Substantia nigra (tissue), 51 donors: ENCODE measurements at places on chromosomes 3 and 15.

DNA sequence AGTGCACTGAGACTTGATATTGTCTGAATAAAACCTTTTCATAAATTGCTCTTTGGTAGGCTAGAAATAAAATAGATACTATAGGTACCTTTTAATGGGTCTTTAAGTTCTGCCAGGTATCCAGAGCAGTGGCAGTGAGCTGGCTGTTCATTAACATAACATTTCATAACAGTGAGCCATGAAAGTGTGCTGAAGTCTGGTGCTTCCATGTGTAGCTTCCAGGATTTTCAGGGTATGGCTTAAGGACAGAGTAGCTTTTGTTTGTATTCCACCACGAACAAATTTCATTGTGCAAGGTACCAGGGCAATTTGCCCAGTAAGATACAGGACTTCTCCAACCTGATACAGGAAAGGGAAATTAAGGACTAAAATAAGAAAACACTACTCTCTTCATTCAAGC, 124.7 kb upstream of the NANOGP8 start:
- no peak for DNase-seq

DNA sequence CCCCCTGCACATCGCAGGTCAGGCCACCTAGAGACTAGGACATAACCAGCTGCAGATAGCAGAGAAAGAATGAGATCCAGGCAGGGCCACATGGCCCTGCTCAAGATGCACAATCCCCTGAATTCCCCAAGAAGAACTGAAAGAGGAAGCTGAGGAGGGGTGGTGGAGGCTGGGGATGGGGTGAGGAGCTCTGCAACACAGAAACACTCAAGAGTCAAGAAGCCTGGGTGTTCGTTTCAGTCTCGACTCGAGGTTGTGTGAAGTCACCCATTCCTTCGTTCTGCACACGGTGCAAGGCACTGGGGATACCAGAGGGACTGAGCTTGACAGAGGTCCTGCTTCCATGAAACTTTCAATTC, 62.0 kb downstream of the TLE3 start:
- no peak for DNase-seq

DNA sequence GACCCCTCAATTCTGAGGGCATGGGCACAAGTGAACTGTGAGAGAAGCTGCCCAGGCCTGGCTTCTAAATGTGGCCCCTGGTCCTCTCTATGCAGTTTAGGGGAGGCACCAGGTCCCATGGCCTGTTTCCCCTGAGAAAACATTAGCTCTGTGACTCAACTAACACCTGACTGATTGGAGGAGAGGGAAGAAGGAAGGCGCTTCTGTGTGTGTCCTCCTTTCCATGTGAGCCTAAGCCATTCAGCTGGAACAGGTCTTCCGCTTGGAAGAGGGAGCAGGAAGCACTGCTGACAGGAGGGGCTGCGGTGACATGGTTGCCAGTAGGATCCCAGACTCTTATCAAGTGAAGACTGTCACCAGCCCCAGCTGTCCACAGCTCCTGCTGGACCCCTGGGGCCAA, 79.5 kb downstream of the MYLK start:
- no peak for DNase-seq

DNA sequence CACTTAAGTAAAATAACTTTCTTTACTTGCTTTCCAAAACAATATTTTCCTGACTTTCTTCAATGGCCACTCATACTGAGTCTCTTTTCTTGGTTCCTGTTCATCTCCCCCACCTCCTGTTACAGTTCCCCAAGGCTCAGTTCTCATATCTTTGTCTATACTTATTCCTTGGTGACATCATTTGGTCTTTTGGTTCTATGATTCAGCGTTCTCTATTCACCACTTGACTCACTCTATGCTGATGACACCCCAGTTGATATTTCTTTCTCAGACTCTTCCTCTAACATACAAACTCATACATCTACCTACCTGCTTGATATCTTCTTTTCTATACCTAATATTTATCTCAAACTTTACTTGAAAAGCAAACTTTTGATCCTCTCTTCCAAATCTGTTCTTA, 85.0 kb upstream of the P3H2 start:
- no peak for DNase-seq

DNA sequence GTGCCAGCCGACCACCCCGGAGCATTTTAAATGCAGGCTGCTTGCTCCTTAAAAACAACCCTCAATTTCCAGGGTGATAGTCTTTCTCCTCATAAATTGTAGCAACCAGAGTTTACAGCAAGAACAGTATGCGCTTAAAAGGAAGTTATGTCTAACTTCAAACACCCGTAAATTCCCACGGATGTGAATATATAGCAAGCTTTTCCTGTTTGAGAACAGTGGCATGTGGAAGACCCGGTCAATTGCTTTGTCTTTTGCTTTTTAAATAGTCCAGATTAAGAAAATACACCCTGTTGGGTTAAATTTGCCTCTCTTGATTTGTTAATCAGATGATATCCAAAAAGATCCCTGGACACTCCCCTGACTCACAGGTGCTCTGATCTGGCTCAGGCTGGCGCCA, 20.8 kb downstream of the MRPS25 start:
- DNase-seq = no peak

DNA sequence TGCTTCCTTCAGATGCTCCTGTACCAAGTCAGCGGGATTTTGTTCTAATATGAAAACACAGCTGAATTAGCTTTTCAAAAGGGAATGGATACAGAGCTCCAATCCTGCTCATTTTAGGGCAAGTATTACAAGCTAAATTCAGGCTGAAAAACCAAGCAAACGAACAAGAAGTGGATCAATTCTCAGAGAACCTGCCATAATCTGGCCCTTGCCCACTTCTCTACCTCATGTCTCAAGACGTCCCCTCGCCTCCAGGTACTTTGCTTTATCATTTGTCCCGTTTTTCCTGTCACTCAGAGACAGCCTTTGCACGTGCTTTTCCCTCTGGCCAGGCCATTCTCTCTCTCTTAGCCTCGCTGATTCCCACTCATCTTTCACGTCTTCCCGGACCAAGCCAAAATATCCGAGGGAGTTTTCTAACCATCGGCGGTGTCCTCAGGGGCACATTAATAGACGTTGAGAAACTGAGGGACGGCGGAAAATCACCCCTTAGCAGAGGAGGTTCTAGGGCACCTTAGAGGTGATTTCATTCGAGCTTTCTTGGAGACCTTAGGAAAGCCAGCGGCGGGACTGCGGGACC, 654 bp downstream of the SUSD5 start:
- DNase-seq = no peak

DNA sequence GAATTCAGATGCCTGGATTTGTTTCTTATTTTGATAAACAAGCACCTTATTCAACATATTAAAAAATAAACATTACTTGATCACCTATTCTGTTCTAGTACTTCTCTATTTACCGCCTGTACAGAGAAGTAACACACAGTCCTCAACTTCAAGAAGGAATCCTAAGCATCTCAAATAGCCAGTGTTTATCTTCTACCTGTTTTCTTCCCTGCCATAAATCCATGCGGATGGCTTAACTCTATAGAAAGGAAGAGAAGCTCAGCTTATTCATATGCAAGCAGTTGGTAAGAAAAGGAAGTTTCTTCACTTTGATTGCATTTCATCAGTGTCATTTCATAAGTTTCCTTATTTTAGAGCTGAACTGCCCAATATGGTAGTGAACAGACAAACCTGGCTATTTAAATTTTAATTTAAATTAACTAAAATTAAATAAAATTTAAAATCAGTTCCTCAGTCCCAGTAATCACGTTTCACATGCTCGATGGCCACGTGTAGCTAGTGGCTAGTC, 210.0 kb upstream of the PEX5L start:
- DNase-seq = no peak

DNA sequence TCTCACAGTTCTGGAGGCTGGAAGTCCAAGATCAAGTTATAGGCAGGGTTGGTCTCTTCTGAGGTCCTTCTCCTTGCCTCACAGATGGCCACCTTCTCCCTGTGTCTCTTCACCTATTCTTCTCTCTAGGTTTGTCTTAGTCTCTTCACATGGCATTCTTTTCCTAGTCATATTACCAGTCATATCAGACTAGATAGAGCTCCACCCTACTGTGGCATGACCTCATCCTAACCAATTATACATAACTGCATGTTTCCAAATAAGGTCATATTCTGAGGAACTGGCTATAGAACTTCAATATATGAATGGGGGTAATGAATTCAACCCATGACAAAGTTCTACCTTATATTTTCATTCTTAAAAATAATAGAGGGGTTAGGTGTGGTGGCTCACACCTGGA, 196.4 kb upstream of the UBE3A start:
- no peak for DNase-seq

DNA sequence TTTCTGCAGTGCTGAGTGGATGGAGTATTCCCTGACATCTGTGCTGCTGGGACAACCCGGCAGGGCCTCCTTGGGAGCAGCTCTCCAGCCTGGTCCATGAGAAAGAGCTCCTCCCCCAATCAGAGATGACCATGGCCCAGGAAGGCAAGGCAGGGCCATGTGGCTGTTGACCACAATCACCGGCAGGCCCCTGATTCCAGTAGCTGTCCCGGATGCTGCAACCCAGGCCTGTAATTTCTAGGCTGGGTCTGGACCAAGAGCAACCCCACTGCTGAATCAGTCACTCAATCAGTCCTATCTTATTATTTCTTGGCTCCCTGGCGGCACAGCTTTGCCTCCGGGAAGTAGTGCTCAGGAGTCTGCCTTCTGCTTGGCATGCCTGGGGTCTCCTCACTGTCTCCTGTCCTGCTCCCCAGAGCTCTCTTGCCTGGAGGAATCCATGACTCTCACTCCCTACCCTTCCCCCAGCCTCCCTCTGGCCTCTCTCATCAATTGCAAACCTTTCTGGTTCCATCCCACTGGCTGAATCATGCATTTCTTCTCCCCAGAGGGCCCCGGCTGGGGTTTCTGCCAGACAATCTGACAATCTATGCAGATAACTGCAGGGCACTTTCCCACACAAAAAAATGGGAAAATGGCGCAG, 32.6 kb upstream of the ITGA11 start:
- no peak for DNase-seq

DNA sequence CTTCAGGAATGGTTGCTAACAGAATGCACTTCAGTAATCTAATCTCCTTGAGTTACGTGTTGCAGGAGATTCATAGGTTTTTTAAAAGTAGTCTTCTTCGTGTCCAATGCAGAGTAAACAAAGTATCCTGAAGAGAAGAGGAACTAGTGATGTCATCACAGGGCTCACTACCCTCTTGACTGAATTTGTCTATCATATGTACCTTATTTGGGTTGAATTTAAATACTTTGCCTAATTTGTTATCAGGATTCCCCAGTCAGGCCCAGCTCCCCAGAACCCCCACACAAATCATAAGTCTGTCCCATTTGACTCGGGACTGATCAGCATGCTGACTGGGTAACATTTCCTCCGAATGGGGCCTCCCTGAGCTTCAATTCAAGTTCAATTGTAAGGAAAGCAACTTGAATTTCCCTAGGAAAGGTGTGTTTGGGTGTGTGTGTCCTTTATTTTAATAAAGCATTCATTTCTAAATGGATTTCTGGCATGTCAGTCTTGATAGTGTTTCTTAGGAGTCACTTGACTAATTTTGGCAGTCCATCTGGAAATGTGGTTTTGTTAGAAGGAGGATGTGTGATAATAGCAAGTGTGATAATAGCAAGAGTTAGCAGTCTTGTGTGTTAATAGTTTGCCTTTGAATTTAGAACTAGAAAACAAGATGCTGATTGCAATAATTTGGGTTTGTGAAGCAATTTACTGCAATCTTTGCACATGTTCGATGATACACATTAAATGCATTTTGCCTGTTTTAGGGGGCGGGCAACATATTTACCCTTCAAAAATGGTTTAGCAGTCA, 21.9 kb downstream of the OXNAD1 start:
- no peak for DNase-seq

- no peak for DNase-seq
Measured at GRCh38 chr3:37103103-37103808, 71.1 kb downstream of the LRRFIP2 start.

GRCh38 chr3:139280027-139280671, 63.7 kb upstream of the MRPS22 start:
- no peak for DNase-seq

DNA sequence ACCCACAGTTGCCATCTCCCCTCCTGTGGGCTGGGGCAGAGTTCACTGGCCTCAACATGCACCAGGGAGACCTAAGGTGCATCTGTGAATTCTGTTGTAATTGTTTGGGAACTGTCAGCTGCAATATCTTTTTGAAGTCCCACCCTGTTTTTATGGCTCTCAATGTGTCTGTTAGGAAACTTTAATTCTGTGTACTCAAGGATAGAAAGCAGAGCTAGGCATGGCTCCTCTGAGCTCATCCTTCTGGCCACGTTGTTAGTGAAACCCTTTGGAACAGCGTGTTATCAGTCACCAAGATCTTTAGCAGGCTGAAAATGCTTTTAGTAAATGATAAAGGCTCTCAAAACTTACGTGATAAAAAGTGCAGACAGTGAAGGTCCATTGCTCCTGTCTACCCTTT, 33.6 kb upstream of the MTMR10 start:
- no peak for DNase-seq

- no peak for DNase-seq
Measured at GRCh38 chr3:123491966-123492587, 43.2 kb upstream of the ADCY5 start.

DNA sequence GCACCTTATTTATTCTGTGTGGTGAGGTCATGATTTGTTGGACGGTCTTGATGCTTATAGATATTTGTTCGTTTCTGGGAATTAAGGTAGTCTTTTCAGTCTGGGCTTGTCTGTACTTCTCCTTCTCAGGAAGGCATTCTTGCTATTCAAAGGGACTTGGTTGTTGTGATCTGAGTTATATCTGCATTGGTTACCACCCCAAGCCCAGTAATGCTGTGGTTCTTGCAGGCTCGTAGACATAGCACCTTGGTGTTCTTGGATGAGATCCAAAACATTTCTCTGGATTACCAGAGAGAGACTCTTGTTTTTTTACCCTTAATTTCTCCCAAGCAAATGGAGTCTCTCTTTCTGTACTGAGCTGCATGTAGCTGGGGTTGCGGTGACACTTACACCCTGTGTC, 128.0 kb upstream of the CBLB start:
- no peak for DNase-seq

DNA sequence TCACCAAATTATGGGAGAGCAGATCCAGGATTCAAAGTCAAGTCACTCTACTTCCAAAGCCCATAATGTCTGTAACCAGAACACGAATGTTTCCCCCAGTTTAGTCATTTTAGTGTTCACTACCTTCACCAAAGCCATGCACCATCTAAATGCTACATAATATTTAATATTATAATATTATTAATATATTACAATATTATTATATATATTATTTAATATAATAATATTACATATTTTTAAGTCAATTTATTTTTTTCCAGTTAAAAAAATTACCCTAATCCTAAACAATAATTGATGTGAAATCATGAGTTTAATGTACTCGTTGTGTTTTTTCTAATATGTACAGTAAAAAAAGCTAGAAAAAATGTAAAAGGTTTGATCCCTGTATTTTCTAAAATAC, 276.6 kb upstream of the TBL1XR1 start:
- DNase-seq = no peak

GRCh38 chr3:95923496-95924210, 890.7 kb upstream of the EPHA6 start:
- DNase-seq = no peak

- no peak for DNase-seq
Measured at GRCh38 chr3:40068636-40069035, 240.9 kb upstream of the EIF1B start.

- no peak for DNase-seq
Measured at GRCh38 chr15:57427367-57427821, 51.1 kb downstream of the CGNL1 start.

GRCh38 chr3:138325990-138326389, 3.7 kb downstream of the NME9 start:
- DNase-seq = no peak
